ENCODE measurements at places on chromosomes 4 and X. TPM values are rescaled to one million over a fixed set of nuclear protein-coding genes. Genes with fewer than 3 reads are reported as not detected.

Gene PRKX
- total RNA-seq: 4.2 TPM

Gene ITGB1BP2
- 2.0 TPM for total RNA-seq

Gene TDO2
- 12.3 TPM for total RNA-seq

Gene ARL13A
- not detected for total RNA-seq

Gene SAGE1
- not detected for total RNA-seq

Gene CPE
- total RNA-seq: 2.3 TPM

Gene MTHFD2L
- total RNA-seq: 23.2 TPM

Gene HDX
- 0.66 TPM for total RNA-seq

Gene JCHAIN
- 2.6 TPM for total RNA-seq

Gene EVC2
- 12.2 TPM for total RNA-seq

Gene TIGD4
- not detected for total RNA-seq

Gene P2RY4
- 0.14 TPM for total RNA-seq

Gene HOPX
- total RNA-seq: 1.7 TPM

Gene ENPP6
- total RNA-seq: not detected

Gene MGAT4D
- not detected for total RNA-seq

Gene PABPC1L2B
- not detected for total RNA-seq

Gene FAM184B
- not detected for total RNA-seq

Gene HSFX1
- total RNA-seq: 0.29 TPM

Gene FAM114A1
- 319 TPM for total RNA-seq

Gene WDR17
- total RNA-seq: 0.66 TPM

Gene MSANTD1
- 0.72 TPM for total RNA-seq

Gene GAGE12J
- total RNA-seq: not detected

Gene PDLIM3
- 98.6 TPM for total RNA-seq

Gene RHOXF2
- total RNA-seq: not detected

Gene GAGE2A
- total RNA-seq: not detected

Gene RBMXL3
- not detected for total RNA-seq

Gene ATP1B4
- total RNA-seq: not detected

Gene TBX22
- total RNA-seq: not detected

Gene THOC2
- total RNA-seq: 73.5 TPM

Gene TKTL1
- not detected for total RNA-seq

Gene DRP2
- 0.22 TPM for total RNA-seq

Gene MAPK10
- 1.8 TPM for total RNA-seq

Gene CLDN22
- total RNA-seq: not detected

Gene CFP
- 0.57 TPM for total RNA-seq

Gene PGAM4
- not detected for total RNA-seq

Gene NSD2
- total RNA-seq: 116 TPM

Gene PDGFRA
- total RNA-seq: 178 TPM

Gene STBD1
- total RNA-seq: 4.0 TPM

Gene ZNF732
- total RNA-seq: under 0.01 TPM

Gene CTAG2
- not detected for total RNA-seq

Gene TRIML2
- total RNA-seq: 3.3 TPM

Gene SHROOM2
- total RNA-seq: 6.7 TPM

Gene CLDN2
- not detected for total RNA-seq

Gene WDR45
- total RNA-seq: 65.3 TPM

Gene TLR7
- total RNA-seq: under 0.01 TPM

Gene NMU
- not detected for total RNA-seq

Gene CCDC158
- not detected for total RNA-seq

Gene TKTL2
- total RNA-seq: not detected

Gene CT55
- not detected for total RNA-seq

Gene AKAP4
- total RNA-seq: not detected

Gene DGAT2L6
- not detected for total RNA-seq

Gene ATP8A1
- 2.4 TPM for total RNA-seq

Gene CORIN
- total RNA-seq: under 0.01 TPM

Gene PAK3
- total RNA-seq: 2.2 TPM

Gene CENPE
- total RNA-seq: 30.6 TPM

Gene NLGN4X
- total RNA-seq: 5.3 TPM

Gene PDHA1
- total RNA-seq: 44.4 TPM

Gene MAGEB1
- not detected for total RNA-seq

Gene JAKMIP1
- total RNA-seq: not detected

Gene BMP3
- total RNA-seq: 0.14 TPM
